ENCODE measurements at places on chromosomes 13 and 19.

DNA sequence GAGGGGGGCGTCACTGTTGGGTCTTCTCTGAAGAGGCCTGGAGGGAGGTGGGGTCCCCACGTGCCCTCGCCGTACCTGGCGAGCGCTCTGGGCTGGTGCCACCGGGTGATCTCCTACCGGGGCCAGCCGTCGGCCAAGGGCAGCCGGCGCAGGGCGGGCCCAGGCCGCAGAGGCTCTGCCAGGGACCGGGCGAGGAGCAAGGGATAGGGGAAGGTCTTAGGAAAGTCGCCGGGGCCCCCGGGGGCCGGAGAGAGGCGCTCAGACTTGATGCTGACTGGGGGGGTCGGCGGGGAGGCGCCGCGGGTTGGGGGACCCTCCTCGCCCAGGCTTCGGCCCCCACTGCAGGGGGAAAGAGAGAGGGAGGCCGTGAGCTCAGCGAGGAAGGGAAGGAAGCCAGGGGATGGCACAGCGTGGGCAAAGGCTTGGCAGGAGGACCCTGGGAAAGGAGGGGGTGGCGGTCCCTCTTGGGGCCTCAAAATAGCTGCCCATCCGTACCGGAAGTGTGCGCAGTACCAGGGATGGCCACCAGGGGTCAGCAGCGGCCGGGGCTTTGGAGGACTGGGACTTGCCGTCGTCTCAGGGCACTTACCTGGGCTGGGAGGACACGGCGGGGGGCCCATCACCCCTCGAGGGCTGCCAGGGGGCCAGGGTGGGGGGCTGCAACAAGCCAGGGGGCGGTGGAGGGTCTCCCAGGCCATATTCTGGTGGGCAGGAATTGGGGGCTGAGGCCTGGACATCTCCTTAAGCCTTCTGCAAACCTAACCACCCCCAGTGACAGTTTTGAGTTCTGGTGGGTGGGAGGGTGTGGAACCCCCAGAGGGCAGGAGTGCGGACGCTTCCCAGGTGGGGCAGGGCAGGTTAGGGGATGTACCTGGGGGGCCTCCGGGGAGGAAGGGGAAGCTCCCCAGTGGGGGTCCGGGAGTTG is 7.7 kb upstream of the TMEM161A start:
- no peak for DNase-seq

DNA sequence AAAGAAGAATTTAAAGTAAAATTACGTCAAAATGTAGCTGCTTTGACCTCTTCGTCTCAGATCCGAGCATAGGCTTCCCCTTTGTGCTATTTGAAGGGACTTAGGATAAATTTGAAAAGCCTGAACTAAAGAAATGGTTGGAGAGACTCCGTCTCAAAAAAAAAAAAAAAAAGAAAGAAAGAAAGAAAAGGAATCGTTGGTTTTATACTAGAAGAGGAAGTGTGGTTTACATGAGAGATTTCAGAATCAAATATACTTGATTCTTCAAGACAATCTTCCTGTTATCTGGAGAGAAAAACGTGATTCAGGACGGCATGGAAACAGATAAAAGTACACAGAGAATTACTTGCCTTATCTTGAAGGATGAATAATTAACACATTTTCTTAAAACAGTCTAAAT is 474 bp upstream of the ZNF780B start:
- no peak for DNase-seq

DNA sequence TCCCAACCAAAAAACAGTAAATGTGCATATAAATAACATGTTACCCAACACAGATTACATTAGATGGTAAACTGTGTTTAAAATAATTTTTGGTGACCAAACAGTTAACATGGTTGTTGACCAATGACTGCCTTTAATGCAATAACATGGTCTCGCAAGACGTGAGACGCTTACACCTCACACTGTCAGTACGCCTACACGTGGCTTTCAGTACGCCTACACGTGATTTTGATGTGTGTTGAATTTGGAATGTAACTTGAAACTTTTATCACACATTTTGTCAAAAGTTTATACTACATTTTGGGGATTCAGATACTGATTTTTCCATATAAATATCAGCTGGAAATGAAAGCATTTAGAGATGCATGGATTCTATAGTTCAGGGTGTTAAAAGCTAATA is 32.0 kb downstream of the SLC7A9 start:
- no peak for DNase-seq

- no peak for DNase-seq
Measured at GRCh38 chr13:89401264-89401675, 1730.1 kb downstream of the SLITRK5 start.

GRCh38 chr13:30725326-30726085 is 9.8 kb upstream of the ALOX5AP start:
- DNase-seq: no peak

DNA sequence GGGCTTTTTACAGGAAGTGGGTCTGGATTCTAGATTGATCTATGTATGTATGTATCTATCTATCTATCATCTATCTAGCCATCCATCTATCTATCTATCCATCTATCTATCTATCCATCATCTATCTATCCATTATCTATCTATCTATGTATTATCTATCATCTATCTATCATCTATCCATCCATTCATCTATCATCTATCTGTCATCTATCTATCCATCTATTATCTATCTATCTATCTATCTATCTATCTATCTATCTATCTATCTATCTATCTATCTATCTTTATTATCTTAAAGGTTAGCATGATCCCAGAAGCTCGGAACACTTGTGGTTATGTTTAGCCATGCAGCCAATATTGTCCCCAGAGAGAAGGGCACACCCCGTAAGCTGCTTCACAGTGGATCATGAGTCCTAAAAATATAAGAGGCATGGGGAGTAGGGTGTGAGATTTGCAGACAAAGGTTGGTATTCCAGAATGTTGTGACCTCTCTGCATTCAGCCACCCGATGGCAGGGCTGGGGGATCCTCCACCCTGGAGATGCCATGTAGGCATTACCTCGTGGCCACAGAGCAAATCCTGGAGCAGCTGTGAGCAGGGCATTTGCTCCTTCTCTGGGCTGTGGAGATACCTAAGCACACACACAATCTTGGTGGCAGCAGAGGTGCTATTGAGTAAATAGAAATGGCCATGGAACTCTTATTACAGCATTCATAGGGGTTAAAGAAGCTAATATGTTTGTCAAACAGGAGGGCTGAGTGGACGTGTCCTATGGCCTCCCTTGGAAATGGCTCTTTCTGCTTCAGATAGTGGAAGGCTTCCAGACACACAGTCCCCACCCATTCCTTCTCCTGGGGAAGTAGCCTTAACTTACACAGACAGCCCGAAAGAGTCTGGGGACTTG is 310.0 kb upstream of the TSHZ3 start:
- no peak for DNase-seq

GRCh38 chr19:16117594-16118033 is 5.9 kb downstream of the RAB8A start:
- DNase-seq: no peak

GRCh38 chr19:50067575-50067974 is 41.8 kb downstream of the ZNF473 start:
- no peak for DNase-seq

DNA sequence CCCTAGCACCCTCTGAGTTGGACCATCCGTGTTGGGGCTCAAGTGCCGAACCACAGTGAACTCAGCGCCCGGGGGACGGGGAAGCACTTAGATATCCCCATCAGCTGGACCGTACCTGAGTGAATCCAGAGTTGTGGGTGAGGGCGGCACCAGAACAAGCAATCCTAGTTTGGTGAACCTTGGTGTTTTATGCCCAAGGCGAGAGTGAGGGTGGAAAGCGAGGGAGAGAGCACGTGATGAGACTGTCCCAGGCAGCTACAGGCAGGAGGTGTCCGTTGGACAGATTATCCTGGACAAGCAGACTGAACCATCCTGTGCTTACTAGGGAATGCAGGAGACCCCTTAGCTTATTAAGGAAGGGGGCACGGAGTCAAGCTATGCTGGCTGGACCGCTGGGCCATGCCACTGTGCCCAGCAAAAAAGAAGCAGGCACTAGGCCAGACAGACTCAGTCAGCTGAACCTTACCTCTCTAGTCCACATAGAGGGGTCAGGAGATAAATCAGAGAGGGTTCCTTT is 596 bp downstream of the GET3 start:
- no peak for DNase-seq

GRCh38 chr13:30204564-30204963 is 102.8 kb downstream of the KATNAL1 start:
- DNase-seq: no peak

- DNase-seq: no peak
Measured at GRCh38 chr13:20043207-20043925, 84.8 kb downstream of the ZMYM2 start.

GRCh38 chr19:45863840-45864628 is at the start of gene FOXA3:
Gene FOXA3 (plus strand): TSS chr19:45864326. CDS start chr19:45864457, 131 bp downstream.
- DNase-seq: no peak

DNA sequence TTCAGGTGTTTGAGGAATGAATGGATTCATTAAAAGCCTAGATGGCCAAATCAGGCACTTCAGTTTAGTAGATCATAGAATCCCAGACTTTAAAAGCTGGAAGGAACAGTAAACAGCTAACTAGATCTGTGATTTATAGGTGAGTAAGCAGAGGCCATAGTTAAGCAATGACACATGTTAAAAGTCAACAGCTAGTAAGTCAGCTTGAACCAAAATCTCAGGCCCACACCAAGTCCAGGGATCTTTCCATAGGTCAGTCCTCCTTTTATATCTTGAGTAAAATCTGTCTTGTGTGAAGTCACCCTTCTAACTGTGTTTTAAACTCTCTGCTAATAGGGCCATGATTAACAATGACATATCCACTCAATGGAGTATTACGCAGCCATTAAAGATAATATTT is 275.5 kb upstream of the SOX21 start:
- no peak for DNase-seq

GRCh38 chr13:79119578-79120107 is 286.4 kb downstream of the RBM26 start:
- DNase-seq: no peak

GRCh38 chr19:900302-901111 is 7.2 kb downstream of the RNU6-9 start:
- DNase-seq: no peak

DNA sequence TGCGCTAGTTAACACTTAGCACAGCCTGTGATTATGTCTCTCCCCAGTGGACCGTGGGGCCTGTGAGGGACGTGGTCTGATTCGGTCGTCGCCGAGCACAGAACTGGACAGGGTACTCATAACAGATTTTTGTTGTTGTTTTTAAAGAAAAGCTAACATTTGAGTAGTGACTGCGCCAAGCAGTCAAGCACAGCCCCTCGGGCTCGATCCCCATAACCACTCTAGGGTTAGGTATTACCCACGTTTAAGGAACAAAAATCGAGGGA is 805 bp upstream of the PTOV1 start:
- DNase-seq: no peak

DNA sequence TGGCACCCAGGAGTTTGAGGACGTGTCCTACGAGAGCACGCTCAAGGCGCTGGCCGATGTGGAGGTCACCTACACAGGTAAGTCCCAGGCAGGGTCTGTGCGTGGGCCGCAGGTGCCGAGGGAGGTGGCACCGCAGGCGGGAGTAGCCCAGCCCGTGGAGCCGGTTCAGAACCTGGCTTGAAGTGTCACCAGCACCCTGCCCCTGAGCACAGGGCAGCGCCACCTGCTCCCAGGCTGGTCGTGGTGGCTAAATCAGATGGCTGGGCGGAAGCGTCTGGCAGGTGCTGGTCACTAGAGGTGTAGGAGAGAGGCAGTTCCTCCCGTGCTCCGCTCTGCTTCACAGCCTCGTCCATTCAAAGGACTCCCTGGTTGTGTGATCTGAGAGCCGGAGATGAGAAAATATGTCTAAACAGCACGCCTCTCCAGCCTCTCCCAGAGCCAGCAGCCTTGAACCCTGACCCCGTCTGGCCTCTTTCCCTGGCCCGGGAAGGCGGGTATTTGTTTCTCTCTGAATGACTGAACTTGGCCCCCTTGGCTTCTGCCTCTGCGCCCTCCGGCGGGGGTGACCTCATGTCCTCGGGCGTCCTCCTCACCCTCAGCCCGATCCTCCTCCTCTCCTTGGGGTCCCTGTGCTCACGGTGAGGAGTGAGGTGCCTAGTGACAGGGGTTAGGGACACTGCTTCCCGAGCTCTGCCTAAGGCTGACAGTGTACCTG is 5.4 kb downstream of the THOP1 start:
- no peak for DNase-seq

DNA sequence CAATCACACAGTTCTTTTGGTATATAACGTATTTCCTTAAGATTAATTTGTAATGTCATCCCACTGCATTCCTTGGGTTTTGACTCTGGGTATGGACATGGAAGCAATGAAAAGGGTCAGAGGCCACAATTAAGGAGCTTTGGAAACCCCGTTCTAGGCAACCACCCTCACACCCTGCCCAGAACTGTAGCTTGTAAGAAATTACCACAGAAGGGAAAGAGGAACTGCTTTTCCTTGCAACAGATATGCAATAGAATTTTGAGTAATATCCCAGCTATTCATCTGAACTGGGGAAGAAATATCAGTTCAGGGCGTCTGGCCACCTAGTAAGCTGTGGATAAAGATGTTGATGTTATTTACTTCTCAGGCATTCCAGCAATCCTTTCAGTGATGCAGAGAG is 985 bp upstream of the CLC start:
- DNase-seq: no peak

DNA sequence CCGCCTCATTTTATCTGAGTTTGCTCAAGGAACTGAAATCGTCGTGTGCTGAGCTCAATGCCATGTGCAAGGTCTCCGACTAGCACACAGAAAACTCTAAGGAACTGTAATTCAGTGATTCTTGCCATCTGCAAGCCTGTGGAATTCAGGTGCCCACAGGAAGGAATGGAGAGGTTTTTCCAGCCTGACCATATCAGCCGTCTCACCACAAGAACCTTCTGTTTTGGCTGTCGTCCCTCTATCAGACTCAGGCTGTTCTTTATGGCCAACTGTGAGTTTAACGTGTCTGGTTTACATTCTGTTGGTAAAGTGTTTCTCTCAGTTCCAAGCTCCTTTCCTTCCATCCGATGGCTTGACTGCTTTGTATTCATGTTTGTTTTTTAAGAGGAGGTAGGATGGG is 293.5 kb downstream of the SPRY2 start:
- peak; percentile 27 for DNase-seq
